CD14-positive monocyte (primary cell): ENCODE measurements at places on chromosomes 12 and 14. TPM values are rescaled to one million over a fixed set of nuclear protein-coding genes. Genes with fewer than 3 reads are reported as not detected.

KLHL33 gene
- not detected for polyA plus RNA-seq

- no peak for DNase-seq
These were observed 270.6 kb downstream of the PAWR start for GRCh38 chr12:79420146-79420618.

- no peak for DNase-seq
These were observed 220.9 kb downstream of the FOXG1 start for GRCh38 chr14:28987516-28987915.

- no peak for DNase-seq
These were observed 173.8 kb upstream of the MIS18BP1 start for GRCh38 chr14:45426685-45427282.

AMIGO2 gene
- 0.14 TPM for polyA plus RNA-seq

- no peak for DNase-seq
These were observed 394 bp upstream of the AMIGO2 start for GRCh38 chr12:47079981-47080724.
